ENCODE measurements at places on chromosomes 12 and 14. TPM values are rescaled to one million over a fixed set of nuclear protein-coding genes. Genes with fewer than 3 reads are reported as not detected.
A peak's percentile ranks its signal among the peaks of the same experiment; 100 is the strongest.

- no peak for DNase-seq
These were observed 30.6 kb upstream of the CCDC91 start for GRCh38 chr12:28159688-28160087.

- no peak for DNase-seq
These were observed 253.2 kb downstream of the CACNA1C start for GRCh38 chr12:2306012-2306411.

DNA sequence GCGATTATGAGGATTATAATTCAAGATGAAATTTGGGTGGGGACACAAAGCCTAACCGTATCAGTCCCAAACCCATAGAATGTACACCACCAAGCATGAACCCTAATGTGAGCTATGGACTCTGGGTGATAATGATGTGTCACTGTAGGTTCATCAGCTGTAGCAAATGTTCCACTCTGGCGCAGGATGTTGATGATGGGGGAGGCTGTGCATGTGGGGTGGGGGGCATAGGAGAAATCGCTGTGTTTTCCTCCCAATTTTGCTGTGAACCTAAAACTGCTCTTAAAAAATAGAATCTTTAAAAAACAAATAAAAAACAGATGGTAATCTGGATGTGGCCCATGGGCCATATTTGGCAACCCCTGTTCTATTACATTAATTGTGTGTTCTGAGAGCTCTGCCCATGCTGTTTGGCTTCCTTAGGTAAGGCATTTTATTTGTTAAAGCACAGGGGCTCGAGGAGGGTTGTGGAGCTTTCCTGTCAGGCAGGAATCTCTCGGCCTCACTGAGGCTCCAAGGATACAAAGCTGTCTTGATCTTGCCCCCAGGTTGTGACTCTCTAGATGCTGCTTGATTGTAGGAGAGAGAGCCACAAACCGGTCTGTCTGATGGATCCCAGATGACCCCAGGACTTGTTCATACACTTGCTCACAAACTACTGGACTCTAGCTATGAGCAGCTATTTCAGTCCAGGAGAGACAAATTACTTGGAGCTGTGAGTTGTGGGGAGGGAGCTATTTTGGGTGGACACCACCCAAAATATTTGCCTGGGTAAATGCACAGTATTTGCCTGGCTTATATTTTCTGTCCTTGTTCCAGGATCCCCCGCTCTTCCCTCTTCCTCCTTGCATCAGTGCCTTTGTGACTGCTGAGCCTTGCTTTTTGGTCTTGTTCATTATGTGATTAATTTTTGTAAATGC is 340.2 kb downstream of the MED13L start:
- no peak for DNase-seq

- DNase-seq = no peak
These were observed 90.4 kb downstream of the TMEM121 start for GRCh38 chr14:105616802-105617192.

DNA sequence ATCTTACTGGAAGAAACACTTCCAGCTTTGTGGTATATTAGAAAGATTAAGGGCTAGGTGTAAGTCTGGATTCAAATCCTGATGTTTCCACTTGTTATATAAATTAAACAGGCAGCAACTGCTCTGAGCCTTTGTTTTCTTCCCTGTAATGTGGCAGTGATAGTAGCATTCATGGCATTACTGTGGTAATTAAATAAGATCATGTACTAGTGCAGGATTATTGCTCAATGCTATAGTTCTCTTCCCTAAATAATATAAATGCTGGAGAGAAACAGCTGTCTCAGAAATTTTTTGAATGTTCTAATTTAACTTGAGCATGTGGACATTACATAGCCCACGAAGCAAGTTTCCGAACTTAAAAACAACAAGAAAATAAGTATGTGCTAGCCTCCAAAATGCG is 5.4 kb downstream of the TMEM117 start:
- no peak for DNase-seq

DNA sequence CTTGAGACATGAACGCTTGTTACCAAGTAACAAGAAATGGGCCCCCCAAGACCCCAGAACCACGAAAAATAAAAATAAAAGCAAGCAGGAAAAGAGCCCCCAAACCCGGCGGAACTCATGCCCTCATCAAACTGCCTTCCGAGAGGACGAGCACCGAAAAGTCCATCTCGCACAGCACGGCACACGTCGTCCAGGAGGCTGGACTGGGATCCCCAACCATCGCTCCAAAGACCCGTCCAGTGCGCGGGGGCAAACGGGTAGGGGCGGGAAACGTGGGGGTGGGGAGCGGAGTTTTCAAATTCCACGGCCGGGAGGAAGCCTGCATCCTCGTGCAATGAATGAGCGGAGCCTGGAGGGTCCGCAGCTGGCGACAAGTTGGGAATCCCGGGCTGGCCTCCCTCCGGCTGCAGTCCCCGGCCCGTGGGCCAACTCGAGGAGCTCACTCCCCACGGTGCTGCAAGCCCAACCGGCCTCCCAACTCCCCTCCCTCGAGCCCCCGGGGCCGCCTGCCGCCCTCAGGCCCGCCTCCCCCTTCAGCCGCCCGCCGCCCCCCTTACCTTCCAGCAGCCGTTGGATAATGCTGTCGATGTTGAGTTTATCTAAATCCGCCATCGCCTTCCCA is 484 bp downstream of the PPP1CC start:
- DNase-seq = no peak

DNA sequence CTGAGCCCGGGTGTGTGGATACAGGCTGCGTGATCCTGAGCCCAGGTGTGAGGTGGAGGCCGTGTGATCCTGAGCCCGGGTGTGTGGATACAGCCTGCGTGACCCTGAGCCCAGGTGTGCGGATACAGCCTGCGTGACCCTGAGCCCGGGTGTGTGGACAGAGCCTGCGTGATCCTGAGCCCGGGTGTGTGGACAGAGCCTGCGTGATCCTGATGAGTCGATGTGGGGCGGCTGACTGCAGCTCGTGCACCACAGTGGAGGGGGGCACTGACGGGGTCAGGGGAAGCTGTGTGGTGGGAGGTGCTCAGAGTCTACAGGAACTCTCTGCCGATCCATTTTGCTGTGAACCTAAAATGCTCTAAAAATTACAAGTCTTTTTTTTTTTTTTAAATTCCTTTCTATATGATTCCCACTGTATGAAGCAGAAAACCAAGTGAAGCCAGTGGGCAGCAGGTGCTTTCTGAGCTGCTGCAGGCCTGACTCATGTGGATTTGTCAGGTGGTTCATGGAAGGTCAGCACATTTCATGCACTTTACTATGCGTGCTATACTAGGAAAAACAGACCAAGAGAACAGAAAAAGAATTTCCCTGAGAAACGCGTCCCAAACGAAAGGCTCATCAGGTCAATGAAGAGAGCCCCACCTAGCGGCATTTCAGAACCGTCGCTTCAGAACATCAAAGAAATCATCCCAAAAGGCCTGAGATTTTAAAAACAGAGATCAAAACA is 19.3 kb downstream of the BRF1 start:
- peak; percentile 64 for DNase-seq

RAD9B gene
- 1.0 TPM for polyA plus RNA-seq

DNA sequence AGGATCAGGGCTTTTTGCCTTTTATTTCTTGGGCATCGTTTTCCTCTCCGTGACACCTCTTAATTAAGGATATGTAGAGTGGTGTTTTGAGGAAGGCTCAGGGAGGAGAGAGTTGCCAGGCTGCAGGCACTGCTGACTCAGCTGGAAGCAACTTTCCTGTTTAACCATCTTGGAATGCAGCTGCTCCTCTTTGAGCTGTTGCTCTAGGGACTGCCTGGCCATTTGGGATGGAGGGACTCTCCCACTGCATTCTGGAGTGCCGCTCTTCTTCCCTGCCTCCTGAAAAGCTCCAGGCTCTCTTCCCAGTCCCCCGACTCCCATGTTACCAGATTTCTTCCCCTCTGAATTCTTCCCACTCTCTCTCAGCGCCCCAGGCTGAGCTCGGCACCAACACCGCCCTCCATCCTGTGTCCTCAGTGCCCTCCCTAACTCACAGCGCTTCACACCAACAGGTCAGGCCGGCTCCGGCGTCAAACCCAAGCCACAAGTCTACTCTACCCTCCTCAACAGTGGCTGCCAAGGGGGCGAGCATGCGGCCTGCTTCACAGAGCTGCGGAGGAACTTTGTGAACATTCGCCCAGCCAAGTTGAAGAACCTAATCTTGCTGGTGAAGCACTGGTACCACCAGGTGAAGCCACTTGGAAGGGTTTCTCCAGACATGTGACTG is 5.9 kb downstream of the OAS3 start:
- no peak for DNase-seq

- DNase-seq = no peak
These were observed 18.8 kb downstream of the TCP11L2 start for GRCh38 chr12:106321139-106321850.

HOXC5 gene
- 3.6 TPM for polyA plus RNA-seq

GRCh38 chr14:69543341-69544115 is 31.1 kb downstream of the CCDC177 start:
- peak; percentile 14 for DNase-seq

CLEC2A gene
- polyA plus RNA-seq = not detected

PTHLH gene
- 0.81 TPM for polyA plus RNA-seq

DNA sequence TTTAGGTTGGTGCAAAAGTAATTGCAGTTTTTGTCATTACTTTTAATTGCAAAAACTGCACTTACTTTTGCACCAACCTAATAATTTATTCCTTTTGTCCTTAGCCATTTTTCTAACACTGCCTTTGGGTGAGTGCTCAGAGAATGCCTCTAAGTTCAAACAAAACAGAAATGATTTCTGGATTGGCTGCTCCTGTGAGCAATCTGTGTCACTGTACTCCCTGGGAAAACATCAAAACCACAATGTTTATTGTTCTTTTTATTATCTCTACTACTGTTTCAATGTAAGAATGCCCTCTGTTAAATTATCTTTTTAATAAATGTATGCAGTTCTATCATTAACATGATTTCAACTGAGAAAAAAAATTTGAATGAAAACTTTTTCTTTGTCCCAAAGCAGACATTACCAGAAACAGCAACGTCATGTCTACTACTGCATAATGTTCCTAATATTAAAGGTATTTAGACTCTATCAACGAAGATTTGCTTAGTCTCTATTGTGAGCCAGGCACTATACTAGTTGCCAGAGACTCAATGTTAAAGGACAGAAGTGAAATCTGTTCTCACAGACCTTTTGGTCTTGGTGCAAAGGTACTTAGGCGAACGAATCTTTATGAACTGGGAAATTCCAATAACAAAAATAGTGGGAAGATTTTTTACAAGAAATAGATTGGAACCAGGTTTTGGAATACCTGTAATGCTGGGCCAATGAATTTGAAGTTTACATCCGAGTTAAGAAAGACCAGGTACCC is 6.2 kb downstream of the SLC41A2 start:
- DNase-seq = no peak

CD163L1 gene
- 2.3 TPM for polyA plus RNA-seq

DNA sequence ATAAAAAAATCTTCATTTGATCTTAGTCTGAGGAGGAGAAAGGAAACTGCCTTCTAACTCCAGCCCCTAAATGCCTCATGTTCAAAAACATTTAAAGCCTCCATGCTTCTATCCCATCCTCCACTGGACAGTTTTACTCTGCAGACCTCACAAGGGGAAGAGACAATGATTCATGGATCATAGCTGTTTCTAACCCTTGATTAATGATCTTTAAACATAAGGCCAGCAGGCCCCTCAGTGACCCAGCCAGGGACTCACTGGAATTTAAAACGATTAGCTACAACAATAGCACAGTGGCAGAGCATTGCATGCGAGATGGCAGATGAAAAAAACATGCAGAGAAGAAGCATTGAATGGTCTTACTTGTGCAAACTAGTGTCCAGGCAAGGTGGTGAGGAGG is 6.0 kb downstream of the DCTN2 start:
- DNase-seq = no peak

DNA sequence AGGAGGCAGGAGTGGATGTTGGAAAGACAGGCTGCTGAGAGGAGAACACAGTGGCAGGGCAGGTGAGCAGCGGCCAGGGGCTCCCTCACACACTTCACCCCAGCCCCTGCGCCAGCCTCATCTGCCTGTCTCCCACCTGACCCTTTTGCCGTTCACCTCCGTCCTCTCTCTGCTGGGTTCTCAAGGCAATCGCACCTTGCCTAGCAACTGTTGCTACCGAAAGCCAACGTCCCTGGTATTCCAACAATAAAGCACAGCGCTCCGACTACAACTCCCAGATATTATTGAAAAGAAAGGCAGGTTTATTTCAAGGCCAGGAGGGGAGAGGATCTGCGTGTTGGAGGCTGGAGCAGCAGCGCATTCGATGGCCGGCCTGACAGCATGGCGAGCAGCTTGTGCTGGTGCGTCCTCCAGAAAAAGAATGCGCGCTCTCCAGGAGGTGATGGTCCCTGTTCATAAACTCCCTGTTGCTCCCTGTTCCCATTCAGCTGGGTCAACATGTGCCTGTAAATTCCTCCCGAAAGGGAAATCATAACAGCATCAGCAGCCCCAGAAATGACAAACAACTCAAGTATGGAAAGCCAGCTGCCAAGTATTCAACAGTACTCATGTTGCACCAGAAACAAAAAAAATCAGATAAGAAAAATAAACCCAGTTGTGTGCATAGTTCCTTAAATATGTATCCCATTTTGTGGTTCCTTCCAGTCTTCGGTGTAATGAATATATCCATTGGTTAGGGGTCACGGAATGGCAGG is 153.0 kb upstream of the DIO3 start:
- DNase-seq = no peak

DNA sequence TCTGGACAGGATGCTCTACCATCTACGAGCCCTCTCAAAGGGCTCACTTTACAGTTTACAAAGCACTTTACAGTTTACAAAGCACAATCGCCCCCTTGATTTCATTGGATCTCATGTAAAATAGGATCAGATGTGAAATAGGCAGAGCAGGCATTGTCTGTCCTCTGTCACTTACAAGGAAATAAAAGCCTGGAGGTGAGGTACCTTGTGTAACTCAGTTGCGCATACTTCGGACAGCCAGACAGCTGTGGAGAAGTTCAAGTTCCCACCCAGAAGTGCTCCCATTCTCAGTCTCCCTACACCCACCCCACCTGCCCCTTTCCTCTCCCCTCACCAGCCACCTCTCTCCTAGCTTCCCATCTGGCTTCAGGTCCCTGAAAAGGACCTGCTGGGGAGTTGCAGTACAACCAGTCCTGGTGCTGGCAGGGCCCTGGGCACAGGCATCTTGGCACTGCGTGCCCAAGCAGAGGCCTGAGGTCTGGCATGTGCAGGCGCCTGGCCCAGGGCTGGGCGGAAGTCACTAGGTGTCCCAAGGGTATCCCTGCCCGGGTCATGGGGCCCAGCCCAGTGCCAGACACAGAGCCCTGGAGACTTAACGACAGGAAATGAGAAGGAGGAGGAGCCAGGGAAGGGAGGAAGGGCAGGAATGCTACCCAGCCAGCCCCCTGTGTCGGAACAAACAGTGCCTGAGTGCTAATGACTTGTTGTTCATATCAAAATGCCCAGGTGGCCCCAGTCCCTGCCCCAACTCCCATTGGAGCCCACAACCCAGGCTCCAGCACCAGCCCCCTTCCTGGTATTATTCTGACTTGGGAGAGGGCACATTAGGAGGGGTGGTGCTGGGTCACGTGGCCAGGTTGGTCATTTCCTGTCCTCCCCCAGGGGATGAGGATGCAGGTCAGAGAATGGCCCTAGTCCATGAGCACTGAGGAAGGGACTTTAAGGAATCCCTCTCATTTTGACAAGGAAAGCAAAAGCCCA is 5.4 kb downstream of the RAPGEF3 start:
- no peak for DNase-seq

GRCh38 chr12:49872781-49873181 is 29.9 kb upstream of the BCDIN3D start:
- DNase-seq = no peak

Data from renal pelvis (tissue), 12 donors.